Activated CD4-positive, alpha-beta memory T cell treated with anti-CD3 and anti-CD28 coated beads, Interleukin-2, amount 10 ng/mL, durations not matched to agents 7 days and 5 days (primary cell): ENCODE measurements at places on chromosomes 1 and 21.

GRCh38 chr1:148307583-148308185 is 155.6 kb upstream of the NBPF11 start:
- no peak for DNase-seq

GRCh38 chr1:232305050-232305449 is 324.9 kb downstream of the SIPA1L2 start:
- DNase-seq: no peak

DNA sequence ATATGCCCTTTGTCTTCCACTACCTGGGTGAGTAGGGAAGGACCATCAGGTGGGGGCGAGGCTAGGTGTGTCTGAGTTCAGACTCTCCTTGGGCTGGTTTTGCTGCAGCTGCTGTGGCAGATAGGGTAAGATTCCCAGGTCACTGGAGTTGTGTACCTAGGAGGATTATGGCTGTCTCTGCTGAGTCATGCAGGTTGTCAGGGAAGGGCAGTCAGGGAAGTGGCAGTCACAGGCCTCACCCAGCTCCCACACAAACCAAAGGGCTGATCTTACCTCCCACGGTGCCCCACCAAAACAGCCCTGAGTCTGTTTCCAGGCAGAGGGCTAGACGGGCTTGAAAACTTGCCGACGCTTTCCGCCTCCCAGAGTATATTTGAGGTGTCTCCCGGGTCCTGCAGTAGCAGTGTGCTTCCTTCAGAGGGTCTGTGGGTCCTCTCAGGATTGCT is 201.6 kb upstream of the PLXNA2 start:
- DNase-seq: no peak

- no peak for DNase-seq
Observed at GRCh38 chr1:213767683-213768082, 220.1 kb upstream of the PROX1 start.

- DNase-seq: no peak
Observed at GRCh38 chr1:61378494-61379180, 296.3 kb downstream of the NFIA start.

DNA sequence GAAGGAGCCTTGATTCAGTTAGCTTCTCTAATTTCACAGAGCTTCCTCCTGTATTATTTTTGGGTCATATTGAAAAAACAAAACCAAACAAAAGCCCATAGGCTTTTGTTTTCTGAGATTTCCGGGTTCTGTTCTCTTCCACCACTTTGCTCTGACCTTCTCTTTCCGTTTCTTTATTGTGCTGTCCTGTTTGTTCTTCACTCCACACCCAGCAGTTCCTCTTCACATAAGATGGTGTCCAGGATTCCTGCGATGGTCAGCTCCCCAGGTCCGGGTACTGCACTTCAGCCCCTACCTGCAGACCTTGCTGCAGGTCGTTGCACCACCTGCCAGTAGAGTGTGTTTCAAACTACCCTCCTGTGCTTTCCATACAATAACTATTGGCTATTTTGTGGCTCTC is 44.6 kb downstream of the GLUL start:
- no peak for DNase-seq

GRCh38 chr21:26331205-26331980 is 160.8 kb upstream of the APP start:
- no peak for DNase-seq

- DNase-seq: no peak
Observed at GRCh38 chr1:2801046-2801445, 447 bp downstream of the TTC34 start.

- no peak for DNase-seq
Observed at GRCh38 chr21:32256251-32256650, 22.6 kb downstream of the MIS18A start.

GRCh38 chr1:151616505-151616849 is 4.6 kb downstream of the SNX27 start:
- no peak for DNase-seq

DNA sequence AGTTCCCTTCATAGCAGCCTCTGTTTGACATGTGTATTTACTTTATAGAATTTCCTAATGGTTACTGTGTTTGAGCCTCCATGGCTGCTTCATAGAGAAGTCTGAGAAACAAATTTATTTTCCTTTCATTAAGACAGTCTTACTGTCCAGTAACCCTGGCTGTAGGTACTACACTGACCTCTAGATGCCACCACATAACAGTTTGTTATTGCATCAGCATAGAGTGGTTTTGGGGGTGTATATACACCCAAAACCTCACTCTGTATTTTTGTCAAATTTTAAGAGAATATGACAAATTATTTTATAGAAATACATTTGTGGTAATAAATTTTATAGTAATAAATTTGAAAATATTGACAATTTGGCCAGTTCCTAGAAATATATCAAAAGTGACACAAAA is 57.3 kb downstream of the OBSCN start:
- no peak for DNase-seq

- no peak for DNase-seq
Observed at GRCh38 chr1:183871601-183872000, 66.7 kb downstream of the RGL1 start.

- DNase-seq: no peak
Observed at GRCh38 chr1:234551032-234551378, 59.0 kb downstream of the IRF2BP2 start.

- DNase-seq: no peak
Observed at GRCh38 chr1:209758400-209758799, 2.5 kb downstream of the TRAF3IP3 start.

GRCh38 chr1:65417729-65418128 is 2.7 kb upstream of the LEPR start:
- DNase-seq: no peak

- no peak for DNase-seq
Observed at GRCh38 chr1:232508130-232508701, 121.7 kb downstream of the SIPA1L2 start.

- DNase-seq: peak; percentile 55
Observed at GRCh38 chr21:32403201-32403777, 9.2 kb upstream of the EVA1C start.

GRCh38 chr1:156821801-156822200 is 5.2 kb upstream of the SH2D2A start:
- no peak for DNase-seq

- no peak for DNase-seq
Observed at GRCh38 chr1:41078193-41078592, 56.7 kb upstream of the SLFNL1 start.

GRCh38 chr1:207711285-207711684 is 40.6 kb upstream of the CD46 start:
- no peak for DNase-seq

DNA sequence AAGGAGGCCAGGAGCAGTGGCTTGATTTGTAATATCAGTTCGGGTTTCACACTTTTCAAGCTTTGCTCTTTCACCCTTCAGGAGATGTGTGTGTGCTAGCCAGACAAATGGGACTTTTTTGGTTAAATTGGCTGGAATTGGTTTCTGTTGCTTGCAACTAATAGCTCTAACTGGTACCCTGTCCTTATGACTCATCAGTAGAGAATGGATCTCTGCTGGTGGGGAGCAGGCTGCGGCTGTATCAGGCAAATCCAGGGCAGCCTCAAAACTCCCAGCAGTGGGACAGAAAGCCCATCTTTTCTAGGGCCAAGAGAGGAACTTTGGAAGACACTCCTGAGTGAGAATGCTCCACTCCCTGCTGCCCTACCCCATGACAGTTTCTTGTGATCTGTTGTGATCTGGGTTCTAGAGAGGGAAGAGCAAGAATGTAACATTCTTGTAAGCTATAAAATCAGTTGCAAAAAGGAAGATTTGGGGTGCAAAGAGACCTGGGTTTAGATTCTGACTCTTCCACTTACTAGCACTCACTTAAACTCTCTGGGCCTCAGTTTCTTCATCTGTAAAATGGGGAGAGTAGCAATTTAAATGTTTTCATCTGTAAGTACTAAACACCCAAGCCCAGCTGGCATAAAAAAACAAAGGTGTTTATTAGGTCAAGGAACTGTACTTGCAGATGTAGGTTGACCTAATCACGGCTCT is 257.0 kb upstream of the TMEM51 start:
- no peak for DNase-seq

DNA sequence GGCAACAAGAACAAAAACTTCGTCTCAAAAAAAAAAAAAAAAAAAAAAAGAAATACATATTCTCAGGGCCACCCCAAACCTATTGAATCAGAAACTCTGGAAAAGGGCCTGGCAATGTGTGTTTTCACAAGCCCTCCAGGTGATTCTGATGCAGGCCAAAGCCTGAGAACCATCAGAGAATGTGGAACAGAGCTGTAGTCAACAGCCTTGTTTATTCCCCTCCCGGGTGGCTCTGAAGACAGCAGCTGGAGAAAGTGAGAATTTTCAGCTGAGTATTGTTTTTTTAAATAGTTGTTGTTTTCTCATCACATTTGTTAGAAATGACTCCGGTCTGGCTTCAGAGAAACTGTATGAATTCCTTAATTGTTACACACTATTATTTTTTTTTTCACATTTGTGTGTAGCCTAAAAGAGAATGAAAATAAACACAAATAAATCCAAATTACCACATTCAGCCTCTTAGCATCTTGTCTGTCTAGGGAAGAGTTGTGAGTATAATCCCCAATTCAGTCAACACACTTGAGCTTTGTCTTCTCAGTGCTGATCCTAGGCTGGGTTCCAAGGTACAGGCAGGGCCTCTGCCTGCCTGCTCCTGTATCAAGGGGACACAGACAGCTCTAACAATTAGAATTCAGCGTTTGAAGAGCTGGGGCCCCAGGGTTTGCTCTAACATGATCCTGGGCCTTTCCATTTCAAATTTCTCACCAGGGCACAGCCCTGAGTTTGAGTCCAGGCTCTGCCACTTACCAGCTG is 6.6 kb upstream of the AZIN2 start:
- no peak for DNase-seq
